ENCODE measurements at places on chromosomes 4 and X.

DNA sequence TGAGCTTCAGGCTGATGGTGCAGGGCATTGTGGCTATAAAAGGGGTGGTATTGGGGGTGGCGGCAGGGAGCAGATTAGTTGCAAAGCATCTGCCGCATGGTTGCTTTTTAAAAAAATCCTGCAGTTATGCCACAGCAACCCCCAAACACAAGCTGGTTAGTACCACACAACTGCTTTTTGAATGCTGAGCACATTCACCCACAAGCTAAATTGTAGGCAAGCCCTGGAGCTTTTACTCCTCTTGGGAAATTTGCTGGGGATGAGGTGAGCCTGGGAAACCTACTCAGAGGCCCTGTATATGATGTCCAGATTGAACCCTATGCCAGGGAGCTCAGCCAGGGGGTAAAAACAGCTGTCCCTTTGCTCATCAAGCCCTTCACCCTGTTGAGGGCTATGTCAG, 33.8 kb upstream of the TRIM2 start:
- no peak for DNase-seq

GRCh38 chr4:23023121-23023520, 330.4 kb downstream of the GBA3 start:
- DNase-seq: no peak

GRCh38 chr4:163562496-163562895, 68.0 kb downstream of the TMA16 start:
- DNase-seq: no peak

DNA sequence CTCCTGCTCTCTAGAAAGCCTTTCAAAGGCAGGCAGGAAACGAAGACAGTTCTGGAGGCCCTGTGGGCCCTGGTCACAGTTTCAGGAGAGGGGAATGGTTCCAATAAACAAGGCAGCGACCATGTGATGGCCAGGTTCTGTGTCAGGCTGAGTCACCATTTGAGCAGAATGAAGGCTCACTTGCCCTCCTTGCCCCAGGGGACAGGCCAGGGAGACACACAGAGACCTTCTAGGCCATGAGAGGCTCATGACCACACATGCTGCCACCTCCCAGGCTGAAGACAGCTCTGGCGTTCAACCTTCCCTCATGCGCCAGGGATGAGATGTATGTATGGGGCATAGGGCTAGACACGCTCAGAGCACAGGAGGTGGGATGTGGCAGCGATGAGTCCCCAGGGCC, 22.9 kb upstream of the TRIM2 start:
- DNase-seq: peak; percentile 36

DNA sequence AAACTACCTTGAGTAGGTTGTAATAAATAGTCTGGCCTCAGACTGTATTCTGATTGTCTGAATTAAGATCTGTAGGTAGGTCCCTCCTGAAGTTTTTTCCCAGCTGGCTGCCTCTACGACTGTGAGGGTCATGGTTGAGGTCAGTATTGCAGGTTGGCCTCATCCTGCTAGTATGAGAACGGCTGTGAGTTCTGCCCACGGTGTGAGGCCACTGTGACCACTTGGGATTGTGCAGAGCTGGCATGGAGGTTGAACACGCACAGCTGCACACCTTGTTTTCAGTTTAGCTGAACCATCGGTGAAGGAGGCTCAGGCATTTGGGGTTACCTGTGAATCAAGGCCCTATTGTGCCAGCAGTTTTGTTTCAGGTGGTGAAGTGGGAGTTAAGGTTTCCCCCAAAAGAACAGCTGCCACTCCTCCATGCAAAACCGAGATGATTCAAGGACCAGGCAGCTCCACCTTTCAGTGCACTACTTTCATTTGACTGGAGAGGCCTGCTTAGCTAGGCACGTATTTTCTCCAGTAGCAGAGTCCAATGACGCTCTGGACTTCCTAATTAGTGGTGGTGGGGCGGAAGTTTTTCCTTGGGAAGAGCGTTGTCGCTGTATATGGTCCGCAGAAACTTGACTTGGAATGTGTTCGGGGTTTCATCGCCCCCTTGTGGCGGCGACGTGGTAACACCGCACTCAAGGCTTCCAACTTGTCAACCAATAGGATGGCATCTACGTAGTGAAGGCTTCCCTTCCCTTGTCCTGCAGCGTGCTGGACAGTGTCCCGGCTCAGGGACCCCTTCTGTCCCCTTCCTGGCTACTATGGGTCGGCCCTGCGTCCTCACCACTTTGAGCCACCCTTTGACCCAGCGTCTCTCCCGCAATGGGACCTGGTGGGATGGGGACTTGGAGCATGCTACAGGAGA, 13.8 kb downstream of the CMC4 start:
- peak; percentile 91 for DNase-seq

- no peak for DNase-seq
These were observed 28.7 kb downstream of the DOK7 start for GRCh38 chr4:3491681-3492405.

GRCh38 chr4:87409420-87409939, 12.9 kb upstream of the NUDT9 start:
- DNase-seq: no peak

GRCh38 chr4:84857296-84857695, 109.2 kb downstream of the WDFY3 start:
- DNase-seq: no peak

DNA sequence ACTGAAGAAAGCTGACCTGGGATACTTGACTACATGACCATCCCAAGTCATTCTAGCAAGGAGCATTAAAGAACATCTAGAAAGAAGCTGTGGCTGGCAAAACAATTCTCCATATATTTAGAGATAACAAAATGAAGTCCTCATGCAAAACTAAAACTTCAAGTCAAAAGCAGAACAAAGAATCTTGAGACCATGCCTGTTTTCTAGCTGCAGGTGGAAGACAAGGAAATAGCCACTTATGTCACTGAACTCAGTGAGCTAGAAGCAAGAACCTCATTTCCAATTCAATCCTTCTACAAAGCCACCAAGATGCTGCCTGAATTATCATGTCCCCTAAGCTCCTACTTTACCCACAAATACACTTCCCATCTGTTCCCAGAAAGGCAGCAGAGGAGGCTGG, 13.8 kb downstream of the USP46 start:
- no peak for DNase-seq

DNA sequence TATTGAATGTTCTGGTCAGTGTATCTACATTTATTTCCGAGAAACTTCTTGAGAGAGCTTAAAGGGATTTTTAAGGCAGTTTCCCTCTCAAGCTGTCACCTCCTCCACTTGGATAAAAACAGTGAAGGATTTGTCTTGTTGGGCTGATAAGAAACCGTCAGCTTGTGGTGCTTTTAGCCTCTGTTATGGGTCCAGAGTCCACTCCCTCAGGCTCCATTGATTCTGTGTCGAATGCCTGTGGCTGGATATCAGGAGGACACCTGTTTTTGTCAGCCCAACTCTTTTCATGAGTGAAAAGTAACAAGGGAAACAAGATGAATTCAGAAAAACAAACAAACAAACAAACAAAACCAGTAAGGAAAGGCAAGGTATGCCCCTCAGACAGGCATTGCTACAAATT, 12.4 kb downstream of the CLCN4 start:
- no peak for DNase-seq

- DNase-seq: no peak
These were observed 6.2 kb downstream of the GK start for GRCh38 chrX:30659421-30659820.

- no peak for DNase-seq
These were observed 190.7 kb downstream of the ZNF674 start for GRCh38 chrX:46354481-46354880.

- DNase-seq: no peak
These were observed 271.2 kb downstream of the NLGN4X start for GRCh38 chrX:5957506-5957905.

- DNase-seq: no peak
These were observed 30.8 kb downstream of the NBDY start for GRCh38 chrX:56759736-56760409.

GRCh38 chr4:42570221-42570620, 86.7 kb downstream of the ATP8A1 start:
- peak; percentile 20 for DNase-seq

DNA sequence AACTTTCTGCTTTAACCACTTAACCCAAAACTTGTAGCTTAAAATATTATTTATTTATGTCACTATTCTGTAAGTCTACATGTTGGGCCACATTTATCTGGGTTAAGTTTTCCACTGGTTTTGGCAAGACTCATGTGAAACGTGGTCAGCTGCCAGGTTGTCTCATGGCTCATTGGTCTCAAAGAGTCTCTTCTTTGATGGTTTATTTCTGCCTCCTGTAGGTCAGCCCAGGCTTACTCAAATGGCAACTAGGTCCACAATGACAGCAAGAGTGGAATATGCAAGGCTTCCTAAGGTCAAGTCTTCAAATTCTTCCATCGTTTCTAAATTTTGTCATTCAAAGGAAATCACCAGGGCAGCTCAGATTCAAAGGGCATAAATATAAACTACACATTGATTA, 828.7 kb downstream of the PCDH7 start:
- DNase-seq: no peak

DNA sequence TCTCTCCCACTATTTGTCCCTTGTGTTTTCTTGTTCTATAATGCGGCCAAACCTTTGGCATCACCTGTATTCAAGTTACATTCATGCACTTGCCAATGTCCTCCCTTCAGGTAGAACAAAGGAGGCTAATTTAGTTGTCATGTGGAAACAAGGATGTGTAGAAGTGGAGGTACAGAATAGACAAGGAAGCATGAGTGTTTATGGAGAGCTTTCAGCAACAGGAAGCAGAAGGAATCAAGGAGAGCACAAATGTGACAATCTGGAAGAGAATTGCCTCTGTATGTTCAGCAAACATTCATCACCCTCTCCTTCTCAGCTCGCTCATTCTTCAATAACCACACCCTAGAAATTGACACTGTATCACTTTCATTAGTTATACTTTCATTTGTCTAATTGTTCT, 103.4 kb downstream of the SLC7A11 start:
- DNase-seq: no peak

- no peak for DNase-seq
These were observed 47.9 kb downstream of the FAM13A start for GRCh38 chr4:89009115-89009514.

DNA sequence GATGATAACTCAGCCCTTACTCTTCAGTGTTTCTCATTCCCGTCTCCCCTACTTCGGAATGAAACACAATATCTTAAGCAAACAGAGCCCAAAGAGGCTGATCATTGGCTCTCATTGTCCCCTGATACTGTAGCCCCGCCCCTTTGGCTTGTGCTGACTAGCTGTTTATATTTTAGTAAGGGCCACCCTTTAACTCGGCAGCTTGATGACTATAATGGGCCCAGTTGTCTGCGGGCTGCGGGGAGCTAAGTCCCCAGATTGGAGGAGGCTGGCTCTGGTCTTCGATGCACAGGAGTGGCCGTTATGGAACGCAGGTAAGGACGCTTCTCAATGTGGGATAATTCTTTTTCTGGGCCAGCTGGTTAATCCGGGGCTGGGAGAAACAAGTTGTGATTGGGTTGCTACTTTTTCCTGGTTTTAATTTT, at the start of gene TRIM2:
Gene TRIM2, plus strand, starts transcription at position 197 of the 425 bp plus-strand sequence. Its CDS starts 88 bp downstream, at position 285.
- DNase-seq: peak; percentile 92

GRCh38 chrX:102624105-102624504, 24.8 kb downstream of the ARMCX5 start:
- no peak for DNase-seq

GRCh38 chrX:79268788-79269187, 98.3 kb downstream of the ITM2A start:
- no peak for DNase-seq

GRCh38 chrX:95626748-95627147, 1057.9 kb upstream of the DIAPH2 start:
- DNase-seq: no peak

- DNase-seq: no peak
These were observed 1.0 kb upstream of the DDX60 start for GRCh38 chr4:168319486-168320019.

DNA sequence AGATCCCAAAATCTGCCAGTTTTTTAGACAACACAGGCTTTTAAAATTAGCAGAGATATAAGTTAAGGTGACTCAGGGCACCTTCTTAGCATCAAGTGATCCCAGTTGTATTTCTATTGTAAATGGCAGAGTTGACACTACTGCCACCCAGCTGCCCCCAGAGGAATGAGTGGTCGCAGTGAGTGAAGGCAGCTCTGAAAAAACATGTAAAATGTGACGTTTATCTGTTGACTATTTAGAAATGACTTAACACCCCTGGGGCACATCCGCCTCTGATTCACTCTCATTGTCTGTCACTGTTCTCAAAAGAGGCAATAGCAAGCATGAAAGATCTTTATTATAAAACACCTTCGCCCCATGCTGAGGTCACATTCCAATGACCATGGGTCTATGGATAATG, 592.4 kb downstream of the ACTRT1 start:
- no peak for DNase-seq

DNA sequence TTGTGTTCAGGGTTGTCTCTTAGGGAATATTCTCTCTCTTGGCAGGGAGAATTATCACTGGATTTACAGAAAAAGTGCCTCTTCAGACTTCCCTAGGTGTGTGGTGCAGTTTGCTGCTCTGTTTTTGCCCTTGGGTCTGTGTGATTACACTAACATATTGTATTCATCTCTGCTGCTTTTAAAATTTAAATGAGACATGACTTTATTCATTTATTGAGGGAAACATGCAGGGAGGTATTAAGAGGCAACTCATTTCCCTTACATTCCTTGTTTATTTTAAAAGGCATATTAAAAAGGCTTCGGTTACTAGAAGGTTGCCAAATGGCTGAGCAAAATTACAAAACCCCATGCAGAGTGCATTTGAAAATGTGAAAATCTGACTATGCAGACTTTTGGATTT, 135.1 kb upstream of the GEMIN8 start:
- no peak for DNase-seq

DNA sequence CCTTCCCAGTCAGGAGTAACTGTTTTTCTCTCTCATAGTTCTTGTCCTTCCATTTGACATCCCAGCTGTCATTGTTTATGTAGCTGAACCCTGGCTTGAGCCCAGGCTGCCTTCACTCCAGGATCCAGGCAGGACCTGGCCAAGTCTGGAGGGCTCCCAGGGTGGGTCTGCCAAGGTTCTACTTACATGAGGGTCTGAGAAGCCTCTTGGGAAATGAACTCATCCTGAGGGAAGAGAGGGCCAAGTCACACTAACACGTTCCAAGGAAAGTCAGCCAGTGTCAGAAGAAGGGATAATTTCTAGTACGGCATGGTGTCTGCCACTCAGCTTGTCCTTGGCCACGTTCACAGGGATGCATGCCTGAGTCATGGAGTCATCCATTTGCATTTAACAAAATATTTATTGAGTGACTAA, 54.8 kb upstream of the SRD5A3 start:
- DNase-seq: no peak

DNA sequence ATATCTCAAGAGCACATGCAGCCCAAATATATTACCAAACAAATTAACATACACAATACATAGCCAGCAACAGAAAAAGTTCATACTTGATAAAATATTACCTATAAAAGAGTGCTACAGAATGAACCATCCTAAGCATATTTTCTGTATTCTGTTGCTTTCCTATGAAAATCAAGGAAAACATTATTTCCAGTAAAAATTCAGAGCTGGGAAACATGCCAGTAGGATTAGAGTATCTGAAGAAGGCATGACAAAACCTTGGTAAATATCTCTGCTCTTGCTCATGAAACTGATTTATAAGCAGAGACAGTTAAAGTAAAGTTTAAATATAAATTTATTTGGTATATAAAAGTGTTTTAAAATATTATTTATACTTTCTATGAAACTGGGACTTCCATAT, 599.7 kb downstream of the ARAP2 start:
- DNase-seq: no peak

Measured in lower leg skin (tissue), 4 donors.